Stimulated activated CD4-positive, alpha-beta T cell treated with anti-CD3 and anti-CD28 coated beads, TNF-alpha, amount 100 ng/mL, for 48 hours (primary cell): ENCODE measurements at places on chromosomes 3 and 15.

DNA sequence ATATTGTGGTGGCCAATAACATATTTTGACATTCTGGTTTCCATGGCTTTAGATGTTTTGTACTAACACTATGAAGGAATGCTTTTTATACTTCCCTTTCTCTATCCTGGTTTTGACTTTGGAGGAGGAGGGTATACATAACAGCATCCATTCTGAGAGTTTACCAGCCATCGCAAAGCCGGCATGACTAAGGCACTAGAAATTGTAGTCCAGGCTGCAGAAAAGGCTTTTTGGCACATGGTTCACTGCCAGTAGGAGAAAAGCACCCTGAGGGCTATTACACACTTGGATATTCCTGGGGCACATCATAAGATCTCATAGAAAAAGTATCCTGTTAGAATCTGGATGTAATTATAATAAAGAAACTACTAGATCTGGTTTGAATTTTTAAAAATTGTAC, 101.8 kb downstream of the STT3B start:
- DNase-seq: no peak

- no peak for DNase-seq
Measured at GRCh38 chr3:179871782-179872181, 165.0 kb downstream of the PEX5L start.

GRCh38 chr15:67165254-67166253, 88.9 kb downstream of the AAGAB start:
- DNase-seq: no peak

GRCh38 chr3:170864525-170865208, 5.3 kb downstream of the RPL22L1 start:
- DNase-seq: no peak

DNA sequence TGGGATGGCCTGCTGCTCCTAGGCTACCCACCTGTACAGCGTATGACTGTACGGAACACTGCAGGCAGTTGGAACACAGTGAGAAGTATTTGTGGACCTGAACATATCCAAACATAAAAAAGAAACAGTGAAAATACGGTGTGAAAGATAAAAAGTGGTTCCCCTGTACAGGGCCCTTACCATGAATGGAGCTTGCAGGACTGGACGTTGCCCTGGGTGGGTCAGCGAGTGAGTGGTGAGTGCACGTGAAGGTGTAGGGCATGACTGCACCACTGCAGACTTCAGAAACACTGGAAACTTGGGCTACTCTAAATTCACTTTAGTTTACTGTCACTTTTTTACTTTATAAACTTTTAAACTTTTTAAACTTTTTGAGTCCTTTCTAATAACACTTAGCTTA, 71.2 kb upstream of the SLC6A6 start:
- DNase-seq: no peak

GRCh38 chr3:182212479-182213076, 500.9 kb downstream of the SOX2 start:
- DNase-seq: no peak

DNA sequence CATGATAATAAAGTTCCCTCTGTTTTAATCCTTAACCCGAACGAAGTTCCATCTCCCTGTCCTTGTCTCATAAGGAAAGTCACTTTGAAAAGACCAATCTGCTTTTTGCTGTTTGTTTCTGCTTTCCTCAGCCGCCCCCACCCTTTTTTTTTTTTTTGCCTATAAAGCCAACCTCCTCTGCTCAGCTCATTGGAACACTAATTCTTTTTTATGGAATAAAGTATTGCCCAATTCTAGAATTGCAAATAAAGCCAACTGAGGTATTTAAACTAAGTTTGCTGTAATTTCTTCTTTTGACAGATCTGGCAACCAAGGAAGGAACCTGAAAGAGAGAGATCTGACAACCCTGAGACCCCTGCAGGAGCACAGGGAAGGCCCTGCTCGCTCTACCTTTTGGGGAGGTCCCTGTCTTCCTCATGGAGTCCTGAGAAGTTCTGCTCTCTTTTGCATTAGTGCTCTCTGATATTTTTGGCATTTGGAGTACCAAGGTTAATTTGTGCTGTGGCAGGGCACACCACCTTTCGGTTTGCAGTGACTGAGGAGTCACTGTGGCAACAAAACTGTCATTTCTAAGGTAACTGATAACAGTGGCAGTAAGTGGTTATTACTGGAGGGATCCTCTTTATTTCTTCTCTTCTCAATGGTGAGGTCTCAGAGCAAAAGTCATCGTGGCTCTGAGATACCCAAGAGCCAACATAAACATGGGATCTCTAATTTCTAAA, 35.2 kb upstream of the TRPM1 start:
- DNase-seq: no peak

- no peak for DNase-seq
Measured at GRCh38 chr15:96220657-96221056, 109.8 kb upstream of the NR2F2 start.

DNA sequence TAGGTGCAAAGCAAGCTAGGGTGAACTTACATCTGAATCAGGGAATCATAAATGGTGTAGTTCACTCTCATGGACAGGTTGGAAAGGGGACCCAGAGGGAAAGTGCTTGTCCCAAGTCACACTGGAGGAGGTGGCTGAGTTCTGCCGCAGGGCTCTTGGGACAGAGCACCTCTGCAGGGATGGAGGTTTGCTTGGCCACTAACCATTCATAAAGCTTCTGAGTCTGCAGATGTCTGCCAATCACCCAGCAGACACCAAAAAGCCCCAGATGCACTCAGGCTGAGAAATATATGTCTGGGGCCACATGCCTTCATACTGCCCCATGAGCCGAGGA, 17.9 kb upstream of the RTP2 start:
- no peak for DNase-seq

DNA sequence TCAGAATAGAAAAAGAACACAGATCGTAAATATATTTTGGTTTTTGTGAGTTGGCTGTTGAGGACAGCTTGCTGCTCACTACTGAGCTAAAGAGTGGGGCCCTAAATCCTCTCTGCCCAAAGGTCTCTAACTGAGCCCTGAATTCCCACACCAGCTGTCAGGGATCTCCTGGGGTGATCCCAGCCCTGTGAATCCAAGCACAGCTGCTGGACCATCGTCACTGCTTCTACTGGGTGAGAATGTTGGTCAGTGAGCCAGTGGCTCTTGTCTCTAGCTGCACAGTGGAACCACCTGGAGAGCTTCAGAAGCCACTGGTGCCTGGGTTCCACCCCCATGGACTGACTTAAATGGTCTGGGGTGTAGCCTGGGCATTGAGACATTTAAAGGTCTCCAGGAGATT, 90.5 kb upstream of the IL12A start:
- no peak for DNase-seq

DNA sequence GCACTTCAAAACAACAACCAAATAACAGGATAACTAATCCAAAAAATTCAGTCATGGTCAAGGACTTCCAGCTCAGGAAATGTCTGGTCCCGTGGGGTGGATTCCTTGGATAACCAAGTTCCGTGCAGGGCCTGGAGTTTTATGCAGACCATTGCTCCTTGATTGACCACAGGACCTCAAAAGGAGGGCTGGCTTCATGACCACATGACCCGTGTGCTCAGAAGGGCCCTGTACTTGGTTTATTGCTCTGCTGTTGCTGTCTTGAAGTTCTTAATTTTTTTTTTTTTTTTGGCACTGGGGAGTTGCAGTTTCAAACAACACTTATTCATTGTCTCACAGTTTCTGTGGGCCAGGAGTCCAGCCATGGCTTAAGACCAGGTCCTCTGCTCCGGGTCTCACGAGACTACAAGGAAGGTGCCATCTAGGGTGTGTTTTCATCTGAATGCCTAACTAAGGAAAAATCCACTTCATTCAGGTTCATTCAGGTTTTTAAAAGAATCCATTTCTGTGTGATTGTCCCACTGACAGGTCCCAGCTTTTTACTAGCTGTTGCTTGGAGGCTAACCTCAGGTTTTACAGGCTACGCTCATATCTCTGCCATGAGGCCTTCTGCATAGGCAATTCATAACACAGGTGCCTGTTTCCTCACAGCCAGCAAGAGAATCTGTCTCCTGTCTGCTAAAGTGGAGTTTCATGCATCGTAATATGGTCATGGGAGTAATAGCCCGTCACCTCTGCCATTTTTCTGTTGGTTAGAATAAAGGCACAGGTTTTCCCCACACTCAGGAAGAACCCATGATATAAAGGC, 65.3 kb downstream of the FLNB start:
- DNase-seq: no peak

GRCh38 chr15:73856458-73857192, 16.7 kb upstream of the TBC1D21 start:
- no peak for DNase-seq

- DNase-seq: no peak
Measured at GRCh38 chr3:148591525-148591924, 106.2 kb upstream of the AGTR1 start.

DNA sequence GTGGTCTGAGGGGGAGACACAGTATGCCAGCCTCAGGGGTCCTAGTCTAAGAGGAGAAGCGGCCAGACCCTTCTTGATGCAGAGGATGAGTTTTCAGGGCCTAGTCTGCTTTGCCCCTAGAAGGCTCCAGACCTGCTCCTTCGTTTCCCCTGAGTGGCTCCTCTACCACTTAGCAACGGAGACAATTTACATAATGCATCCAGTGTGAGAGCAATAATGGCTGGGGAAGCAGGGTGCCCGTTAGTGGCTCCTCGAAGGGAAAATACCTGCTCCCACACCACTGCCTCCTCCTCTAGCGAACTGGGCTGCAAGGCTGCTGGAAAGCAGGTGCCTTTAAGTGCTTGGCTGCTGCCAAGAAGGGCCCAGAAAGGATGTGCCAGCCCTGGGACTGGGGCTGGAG, 38.9 kb downstream of the CACNA2D2 start:
- no peak for DNase-seq

DNA sequence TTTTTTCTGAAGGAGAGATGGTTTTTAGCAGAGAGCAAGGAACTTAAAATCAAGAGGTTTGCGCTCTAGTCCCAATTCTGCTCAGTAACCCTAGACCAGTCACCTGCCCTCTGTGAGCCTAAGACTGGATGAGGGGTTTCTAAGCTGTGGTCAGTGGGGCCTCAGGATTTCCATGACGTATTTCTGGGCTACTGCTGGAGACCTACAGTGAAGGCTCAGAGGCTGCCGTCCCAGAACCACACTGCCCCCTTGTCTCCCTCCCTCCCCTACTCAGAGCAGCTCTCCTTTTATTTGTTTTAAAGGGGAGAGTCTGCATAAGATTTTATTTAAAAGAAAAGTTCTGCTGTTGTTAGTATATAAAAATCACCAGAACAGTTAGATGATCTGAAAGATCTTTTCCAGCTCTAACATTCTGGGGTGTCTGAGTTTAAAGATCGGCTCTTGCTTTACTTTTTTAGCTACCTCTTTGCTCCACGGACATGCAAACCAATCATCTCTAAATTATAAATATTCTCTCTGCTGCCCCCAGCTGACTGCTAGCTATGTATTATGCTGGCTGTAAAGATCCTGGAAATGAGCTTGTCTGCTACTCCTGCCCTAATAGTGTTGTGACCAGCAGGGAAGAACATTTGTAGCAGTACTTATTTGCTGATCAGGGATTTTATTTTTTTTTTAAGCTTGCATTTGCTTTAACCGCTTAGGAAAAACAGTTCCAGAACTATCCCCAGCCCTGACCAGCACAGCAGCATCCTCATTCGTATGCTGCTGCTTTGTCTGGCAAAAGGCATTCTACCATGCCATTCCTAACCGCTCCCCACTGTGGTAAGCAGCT, 28.6 kb upstream of the NDUFB4 start:
- DNase-seq: no peak
